ENCODE measurements at places on chromosomes 16 and 17.

GRCh38 chr16:19831678-19832077 is 53.0 kb downstream of the GPRC5B start:
- H3K36me3 ChIP-seq: peaks cover 2% of the 10 kb centered on the region
- H3K27ac ChIP-seq: no peak overlapping the region
- H3K4me1 ChIP-seq: peaks cover 5% of the 10 kb centered on the region
- no peak for DNase-seq
- H3K27me3 ChIP-seq: no peaks in the 10 kb centered on the region

GRCh38 chr17:70201872-70202419 is 32.6 kb downstream of the KCNJ2 start:
- no peaks in the 10 kb centered on the region for H3K27me3 ChIP-seq
- H3K36me3 ChIP-seq: peaks cover 4% of the 10 kb centered on the region
- H3K4me3 ChIP-seq: no peak overlapping the region
- no peak overlapping the region for H3K27ac ChIP-seq
- no peak for DNase-seq

DNA sequence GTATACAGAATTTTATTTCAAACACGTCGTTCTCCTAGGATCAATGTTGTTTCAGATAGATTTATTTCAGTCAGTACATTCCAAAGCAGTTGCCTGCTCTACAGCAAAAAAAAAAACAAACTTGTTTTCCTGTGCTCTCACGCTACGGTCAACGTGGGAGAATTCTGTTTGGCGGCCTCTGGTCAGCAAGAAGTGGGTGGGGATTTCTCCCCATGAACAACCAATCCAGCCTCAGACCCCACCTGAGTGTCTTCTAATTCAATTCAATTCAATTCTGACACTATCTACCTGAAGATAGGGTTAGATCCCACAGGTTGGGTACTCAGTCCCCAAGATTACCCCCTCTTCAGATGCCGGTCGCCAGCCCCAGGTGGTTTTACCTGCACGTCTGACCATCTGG is 22.1 kb downstream of the C17orf58 start:
- DNase-seq: no peak
- H3K27me3 ChIP-seq: no peaks in the 10 kb centered on the region
- peaks cover 2% of the 10 kb centered on the region for H3K4me1 ChIP-seq

- H3K27ac ChIP-seq: no peak overlapping the region
- no peaks in the 10 kb centered on the region for H3K36me3 ChIP-seq
- no peak overlapping the region for H3K4me3 ChIP-seq
- no peak for DNase-seq
- H3K27me3 ChIP-seq: peaks cover 52% of the 10 kb centered on the region
These were observed 278.6 kb downstream of the HAPSTR1 start for GRCh38 chr16:9370061-9370491.

DNA sequence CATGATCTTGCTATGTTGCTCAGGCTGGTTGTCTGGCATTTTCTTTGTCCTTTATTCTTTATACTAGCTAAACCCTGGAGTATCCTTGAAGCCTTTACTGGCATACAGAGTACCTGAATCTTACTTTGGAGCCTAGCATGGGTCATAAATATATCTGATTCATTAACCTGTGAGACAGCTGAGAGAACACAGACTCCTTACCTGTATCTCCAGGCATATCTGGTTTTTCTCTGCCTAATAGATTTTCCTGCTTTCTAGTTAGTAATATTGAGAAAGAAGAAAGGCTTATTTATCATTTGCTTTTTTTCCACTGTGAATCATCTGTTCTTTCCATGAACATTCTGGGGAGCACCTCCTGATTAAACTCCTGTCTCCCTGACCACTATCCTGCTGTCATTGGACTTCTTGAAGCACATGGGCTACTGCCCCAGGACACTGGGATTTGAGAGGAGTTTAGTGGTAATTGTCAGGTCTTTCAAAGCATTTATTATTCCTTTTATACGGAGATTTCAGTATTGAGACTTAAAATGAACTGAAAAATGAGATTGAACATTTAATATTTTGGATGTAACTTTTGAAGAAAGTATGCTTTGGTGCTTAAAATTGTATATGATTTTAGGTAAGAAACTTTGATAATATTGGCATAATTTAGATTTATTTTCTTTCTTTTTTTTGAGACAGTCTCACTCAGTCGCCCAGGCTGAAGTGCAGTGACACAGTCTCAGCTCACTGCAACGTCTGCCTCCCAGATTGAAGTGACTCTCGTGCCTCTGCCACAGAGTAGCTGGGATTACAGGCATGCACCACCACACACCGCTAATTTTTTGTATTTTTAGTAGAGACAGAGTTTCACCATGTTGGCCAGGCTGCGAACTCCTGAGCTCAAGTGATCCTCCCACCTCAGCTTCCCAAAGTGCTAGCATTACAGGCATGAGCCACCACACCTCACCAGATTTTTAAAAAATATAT is 8.6 kb downstream of the PDP2 start:
- H3K4me3 ChIP-seq: no peak overlapping the region
- peaks cover 34% of the 10 kb centered on the region for H3K4me1 ChIP-seq
- H3K27me3 ChIP-seq: no peaks in the 10 kb centered on the region

DNA sequence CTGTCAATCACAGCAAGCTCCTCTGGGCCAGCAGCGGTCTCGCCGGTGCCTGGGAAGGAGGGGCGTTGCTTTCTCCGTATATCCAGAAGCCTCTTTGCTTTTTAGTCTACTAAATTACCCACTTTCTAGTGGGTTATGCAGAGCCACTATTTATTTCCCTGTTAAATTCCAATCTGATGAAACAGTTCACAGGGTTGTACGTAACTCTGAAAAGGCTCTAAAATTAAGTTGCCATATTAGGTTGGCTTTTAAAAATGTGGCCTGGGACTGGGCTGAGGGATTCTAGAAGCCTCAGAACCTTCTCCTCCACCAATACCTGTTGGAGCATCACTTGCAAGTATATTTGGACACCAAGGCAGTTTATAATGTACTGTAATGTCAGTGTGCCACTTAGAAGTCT is 27.2 kb downstream of the MARCHF10 start:
- H3K27ac ChIP-seq: no peak overlapping the region
- H3K4me1 ChIP-seq: peaks cover 10% of the 10 kb centered on the region
- DNase-seq: no peak
- H3K27me3 ChIP-seq: no peaks in the 10 kb centered on the region
- H3K36me3 ChIP-seq: peaks cover 7% of the 10 kb centered on the region
- no peak overlapping the region for H3K4me3 ChIP-seq

- no peaks in the 10 kb centered on the region for H3K27me3 ChIP-seq
- no peak within 1 kb of the TSS for H3K27ac ChIP-seq
- DNase-seq: no peak
- peaks cover 1% of the 10 kb centered on the region for H3K36me3 ChIP-seq
- H3K4me1 ChIP-seq: no peaks in the 10 kb centered on the region
These were observed at the start of gene TNFRSF17 for GRCh38 chr16:11964761-11965551. Gene TNFRSF17 (plus strand): TSS chr16:11965210. CDS start chr16:11965325, 115 bp downstream.

- H3K36me3 ChIP-seq: no peaks in the 10 kb centered on the region
- H3K4me1 ChIP-seq: peaks cover 1% of the 10 kb centered on the region
- H3K27ac ChIP-seq: no peak overlapping the region
- peaks cover 11% of the 10 kb centered on the region for H3K27me3 ChIP-seq
- H3K4me3 ChIP-seq: no peak overlapping the region
These were observed 64.1 kb downstream of the PLCG2 start for GRCh38 chr16:81843243-81843582.

DNA sequence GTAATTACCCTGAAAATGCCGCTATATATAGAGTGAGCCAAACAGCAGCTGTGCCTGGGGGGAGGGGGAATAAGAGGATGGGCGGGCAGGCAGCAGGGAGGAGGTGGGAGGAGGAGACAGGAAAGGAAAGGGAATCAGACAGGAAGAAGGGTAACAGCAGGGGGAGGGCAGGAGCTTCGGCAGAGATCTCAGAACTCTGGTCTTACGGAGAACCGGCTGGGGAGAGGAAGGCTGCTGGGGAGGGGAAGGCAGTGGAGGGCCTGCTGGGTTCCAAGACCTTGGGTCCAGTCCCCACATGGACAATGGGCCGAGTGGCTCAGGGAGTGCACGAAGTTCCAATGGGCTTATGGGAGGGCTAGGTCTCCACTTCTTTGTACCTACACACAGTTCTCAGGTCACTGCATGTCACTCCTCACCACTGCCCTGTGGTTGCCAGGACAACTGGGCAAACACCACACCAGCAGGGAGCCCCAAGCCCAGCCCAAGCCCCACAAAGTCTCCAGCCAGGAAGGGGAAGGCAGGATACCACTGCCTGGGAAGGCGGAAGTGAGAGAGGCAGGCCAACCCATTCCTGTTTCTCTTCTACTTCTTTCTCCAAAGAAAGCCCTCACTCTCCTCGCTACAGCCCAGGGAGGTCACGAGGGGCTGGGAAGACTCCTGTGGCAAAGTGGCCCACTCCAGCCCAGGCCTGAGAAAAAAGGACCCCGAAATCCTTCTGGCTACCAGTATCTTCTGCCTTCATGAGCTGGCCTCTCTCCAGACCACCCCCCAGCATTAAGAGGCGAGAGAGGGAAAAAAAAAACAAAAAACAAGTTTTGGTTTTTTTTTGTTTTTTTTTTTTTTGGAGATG is 25.3 kb downstream of the G6PC3 start:
- H3K27me3 ChIP-seq: no peaks in the 10 kb centered on the region
- H3K4me1 ChIP-seq: peaks cover 9% of the 10 kb centered on the region
- H3K27ac ChIP-seq: peak overlapping the region; percentile 98
- peaks cover 8% of the 10 kb centered on the region for H3K36me3 ChIP-seq

- peaks cover 35% of the 10 kb centered on the region for H3K4me1 ChIP-seq
- H3K27ac ChIP-seq: peak overlapping the region; percentile 97
- no peaks in the 10 kb centered on the region for H3K27me3 ChIP-seq
- H3K36me3 ChIP-seq: peaks cover 7% of the 10 kb centered on the region
- DNase-seq: no peak
These were observed 932 bp upstream of the MYBBP1A start for GRCh38 chr17:4555873-4556759.

GRCh38 chr17:42608305-42609181 is 631 bp downstream of the RETREG3 start:
- peak overlapping the region; percentile 94 for H3K4me3 ChIP-seq
- H3K27me3 ChIP-seq: no peaks in the 10 kb centered on the region
- no peak for DNase-seq
- H3K36me3 ChIP-seq: peaks cover 9% of the 10 kb centered on the region

DNA sequence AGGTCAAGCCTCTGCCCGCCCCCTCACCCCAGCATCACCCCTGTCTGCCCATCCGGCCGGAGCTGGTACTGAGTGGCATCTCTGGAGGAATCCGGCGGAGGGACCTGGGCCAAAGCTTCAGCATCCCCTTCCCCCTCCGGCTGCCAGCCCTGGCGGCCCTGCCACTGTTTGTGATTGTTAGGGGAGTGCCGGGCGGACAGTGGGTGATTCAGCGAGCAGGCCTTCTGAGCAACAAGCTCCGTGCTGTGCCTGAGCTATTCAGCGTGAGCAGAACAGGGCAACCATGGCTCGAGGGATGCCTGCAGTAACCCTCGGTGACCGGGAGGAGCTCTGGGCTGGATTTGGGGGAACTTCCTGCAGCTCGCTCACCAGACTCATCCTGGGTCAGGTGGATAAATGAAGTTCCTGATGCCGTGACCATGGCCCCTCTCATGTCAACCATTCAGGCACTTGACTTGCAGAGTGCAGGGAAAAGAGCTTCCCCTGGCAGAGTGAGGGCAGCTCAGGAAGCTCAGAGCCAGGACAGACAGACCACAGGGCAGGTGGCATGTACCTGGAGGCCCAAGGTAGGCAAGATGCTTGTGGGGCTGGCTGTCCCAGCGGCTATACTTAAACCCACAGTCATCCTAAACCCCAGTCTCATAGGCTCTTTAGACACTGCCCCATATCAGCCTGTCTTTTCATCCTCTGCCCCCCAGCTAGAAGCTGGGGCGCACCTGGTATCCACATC is 24.3 kb upstream of the MLKL start:
- H3K27me3 ChIP-seq: peaks cover 9% of the 10 kb centered on the region
- peaks cover 4% of the 10 kb centered on the region for H3K4me1 ChIP-seq
- no peaks in the 10 kb centered on the region for H3K36me3 ChIP-seq
- H3K27ac ChIP-seq: no peak overlapping the region
- no peak overlapping the region for H3K4me3 ChIP-seq

DNA sequence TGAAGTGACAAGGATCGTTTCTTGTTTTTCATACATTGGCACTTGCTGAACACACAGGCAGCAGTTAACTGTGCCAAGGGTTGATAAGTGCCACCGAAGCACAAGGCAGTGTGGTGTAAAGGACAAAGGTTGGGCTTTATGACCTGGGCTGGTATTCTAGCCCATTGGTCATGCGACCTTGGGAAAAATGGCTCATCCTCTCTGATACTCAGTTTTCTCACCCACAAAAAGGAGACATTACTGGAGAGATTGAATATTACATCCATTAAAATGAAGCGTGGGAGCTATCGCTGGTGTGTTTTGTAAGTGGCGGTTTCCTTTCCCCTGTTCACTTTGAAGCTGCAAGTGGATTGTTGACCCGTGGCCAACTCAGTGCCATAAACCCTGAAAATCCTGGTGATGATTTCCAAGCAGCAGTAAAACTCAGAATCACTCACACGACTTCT is 216.9 kb downstream of the HAPSTR1 start:
- DNase-seq: no peak
- H3K4me3 ChIP-seq: no peak overlapping the region
- H3K36me3 ChIP-seq: no peaks in the 10 kb centered on the region
- H3K4me1 ChIP-seq: no peaks in the 10 kb centered on the region
- H3K27ac ChIP-seq: no peak overlapping the region
- peaks cover 53% of the 10 kb centered on the region for H3K27me3 ChIP-seq

GRCh38 chr17:74271281-74271680 is 2.8 kb upstream of the DNAI2 start:
- peaks cover 56% of the 10 kb centered on the region for H3K27me3 ChIP-seq
- H3K4me3 ChIP-seq: no peak overlapping the region
- peaks cover 7% of the 10 kb centered on the region for H3K4me1 ChIP-seq
- H3K27ac ChIP-seq: no peak overlapping the region

- no peak for DNase-seq
- H3K4me3 ChIP-seq: no peak overlapping the region
- H3K27me3 ChIP-seq: peaks cover 21% of the 10 kb centered on the region
- H3K27ac ChIP-seq: no peak overlapping the region
- H3K4me1 ChIP-seq: no peaks in the 10 kb centered on the region
These were observed 44.1 kb upstream of the MGAT5B start for GRCh38 chr17:76824093-76824492.

- no peaks in the 10 kb centered on the region for H3K36me3 ChIP-seq
- H3K27me3 ChIP-seq: peaks cover 21% of the 10 kb centered on the region
- no peaks in the 10 kb centered on the region for H3K4me1 ChIP-seq
- DNase-seq: peak; percentile 9
- no peak overlapping the region for H3K4me3 ChIP-seq
These were observed 76.5 kb upstream of the CDH5 start for GRCh38 chr16:66289986-66290385.

- no peak for DNase-seq
- peaks cover 15% of the 10 kb centered on the region for H3K4me1 ChIP-seq
- peak overlapping the region; percentile 55 for H3K27ac ChIP-seq
- no peaks in the 10 kb centered on the region for H3K27me3 ChIP-seq
These were observed 27.3 kb downstream of the KAT7 start for GRCh38 chr17:49815761-49816281.

DNA sequence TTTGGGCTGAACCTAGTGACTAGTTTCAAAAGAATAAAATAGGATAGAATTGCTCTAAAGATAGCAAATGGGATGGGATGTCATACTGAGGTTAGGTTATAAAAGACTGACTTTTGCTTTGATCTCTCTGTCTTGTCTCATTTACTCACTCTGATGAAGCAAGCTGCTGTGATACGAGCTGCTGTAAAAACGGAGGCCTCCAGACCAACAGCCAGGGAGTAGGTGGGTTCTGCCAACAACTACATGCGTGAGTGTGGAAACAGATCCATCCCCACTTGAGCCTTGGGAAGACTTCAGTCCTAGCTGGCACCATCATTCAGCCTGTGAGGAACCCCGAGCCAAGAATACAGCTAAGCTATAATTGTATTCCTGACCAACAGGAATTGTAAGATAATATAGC is 373.9 kb upstream of the CA10 start:
- no peaks in the 10 kb centered on the region for H3K27me3 ChIP-seq
- H3K27ac ChIP-seq: no peak overlapping the region
- no peaks in the 10 kb centered on the region for H3K4me1 ChIP-seq
- no peak for DNase-seq

Data from mesothelial cell of epicardium (in vitro differentiated cells).